ENCODE measurements at places on chromosomes 16 and 17. TPM values are rescaled to one million over a fixed set of nuclear protein-coding genes. Genes with fewer than 3 reads are reported as not detected.

MVP gene
- total RNA-seq, result 118 TPM

SLC6A2 gene
- total RNA-seq, result not detected

DNAI2 gene
- not detected for total RNA-seq

KRT39 gene
- total RNA-seq, result not detected

EPX gene
- total RNA-seq, result not detected

RETREG3 gene
- total RNA-seq, result 32.2 TPM

TEX14 gene
- 0.14 TPM for total RNA-seq

ZDHHC1 gene
- total RNA-seq, result 5.3 TPM

NQO1 gene
- 2,714 TPM for total RNA-seq

EPOP gene
- total RNA-seq, result 14.1 TPM

SLC2A4 gene
- total RNA-seq, result 0.16 TPM

TMC5 gene
- total RNA-seq, result 8.0 TPM

OTOA gene
- not detected for total RNA-seq

TBC1D3C gene
- total RNA-seq, result 0.06 TPM

ITGAD gene
- total RNA-seq, result not detected

ZFHX3 gene
- 6.9 TPM for total RNA-seq

CCL4 gene
- total RNA-seq, result not detected

MYLK3 gene
- 0.19 TPM for total RNA-seq

TOM1L1 gene
- 39.2 TPM for total RNA-seq

P2RX5 gene
- total RNA-seq, result 23.6 TPM

MT4 gene
- not detected for total RNA-seq

TNFRSF17 gene
- total RNA-seq, result not detected

ZNF276 gene
- 18.8 TPM for total RNA-seq

CEP112 gene
- 6.4 TPM for total RNA-seq

NLRC5 gene
- 5.6 TPM for total RNA-seq

CRHR1 gene
- total RNA-seq, result 0.25 TPM

C16orf96 gene
- total RNA-seq, result not detected

KRTAP16-1 gene
- total RNA-seq, result not detected

HASPIN gene
- total RNA-seq, result 15.7 TPM

ICAM2 gene
- total RNA-seq, result 0.23 TPM

KRTAP2-2 gene
- not detected for total RNA-seq

WNT9B gene
- total RNA-seq, result not detected

SYNGR3 gene
- total RNA-seq, result 6.5 TPM

AGRP gene
- total RNA-seq, result not detected

ERBB2 gene
- total RNA-seq, result 31.4 TPM

CYLD gene
- 19.0 TPM for total RNA-seq

SLC5A11 gene
- 0.69 TPM for total RNA-seq

MYH1 gene
- not detected for total RNA-seq

CHTF18 gene
- 24.8 TPM for total RNA-seq

SLC5A10 gene
- total RNA-seq, result 0.18 TPM

BAIAP3 gene
- total RNA-seq, result 0.79 TPM

HAP1 gene
- total RNA-seq, result 1.1 TPM

STX8 gene
- total RNA-seq, result 77.2 TPM

IGF2BP1 gene
- total RNA-seq, result 93.9 TPM

KRTAP2-1 gene
- not detected for total RNA-seq

CDRT15 gene
- total RNA-seq, result not detected

RNF227 gene
- 2.0 TPM for total RNA-seq

CPHXL2 gene
- not detected for total RNA-seq

SLC16A11 gene
- not detected for total RNA-seq

KCNG4 gene
- total RNA-seq, result not detected

ABCC6 gene
- total RNA-seq, result 0.96 TPM

ZNF597 gene
- total RNA-seq, result 1.2 TPM

KIF1C gene
- 114 TPM for total RNA-seq

TEDC2 gene
- total RNA-seq, result 22.3 TPM

RGS9 gene
- 6.8 TPM for total RNA-seq

HS3ST3B1 gene
- 0.49 TPM for total RNA-seq

ABCC12 gene
- total RNA-seq, result not detected

Measured in A549 treated with DMSO at 1 μM for 4 hours (cell line).